ENCODE measurements at places on chromosomes 5 and 9.

- no peak for DNase-seq
These were observed 115.7 kb downstream of the SUSD1 start for GRCh38 chr9:112059145-112059965.

DNA sequence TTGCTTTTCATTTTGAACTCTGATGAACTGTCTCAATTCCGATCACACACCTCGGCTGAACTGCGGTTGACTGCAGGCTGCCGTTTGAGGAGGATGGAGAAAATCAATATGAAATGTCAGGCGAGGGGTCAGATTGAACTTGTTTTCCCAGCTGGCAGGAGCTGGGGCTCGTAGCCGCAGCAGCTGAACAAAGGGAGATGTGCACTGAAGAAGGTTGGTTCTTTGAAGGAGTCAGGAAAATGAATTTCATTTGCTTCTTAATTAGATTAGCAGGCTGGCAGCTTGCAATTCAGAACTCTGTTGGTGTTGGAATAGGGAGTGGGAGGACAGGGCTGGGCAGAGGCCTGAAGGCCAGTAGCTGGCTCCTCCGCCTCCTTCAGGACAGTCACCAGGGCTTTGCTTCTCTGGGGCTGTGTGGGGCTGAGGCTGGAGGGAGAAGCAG is 117.4 kb upstream of the GPR151 start:
- DNase-seq = no peak

- DNase-seq = no peak
These were observed 105.7 kb upstream of the MEGF10 start for GRCh38 chr5:127184851-127185250.

- DNase-seq = no peak
These were observed 101.0 kb downstream of the CD180 start for GRCh38 chr5:67095346-67096171.

Data from endothelial cell (in vitro differentiated cells).